ENCODE measurements at places on chromosomes 3 and 15.

GRCh38 chr15:81289910-81290309, 34.0 kb downstream of the STARD5 start:
- H3K4me3 ChIP-seq, result no peak overlapping the region
- no peak for DNase-seq
- H3K27ac ChIP-seq, result peak overlapping the region; percentile 100
- peaks cover 66% of the 10 kb centered on the region for H3K4me1 ChIP-seq
- H3K36me3 ChIP-seq, result peaks cover 5% of the 10 kb centered on the region

GRCh38 chr15:41882689-41883483, 11.0 kb downstream of the SPTBN5 start:
- H3K36me3 ChIP-seq, result no peaks in the 10 kb centered on the region
- H3K27ac ChIP-seq, result no peak overlapping the region
- H3K27me3 ChIP-seq, result peaks cover 14% of the 10 kb centered on the region
- no peak overlapping the region for H3K4me3 ChIP-seq

GRCh38 chr15:95698951-95699350, 631.5 kb upstream of the NR2F2 start:
- no peak overlapping the region for H3K27ac ChIP-seq
- no peaks in the 10 kb centered on the region for H3K36me3 ChIP-seq
- H3K27me3 ChIP-seq, result no peaks in the 10 kb centered on the region
- no peaks in the 10 kb centered on the region for H3K4me1 ChIP-seq
- DNase-seq, result no peak

GRCh38 chr3:147903026-147903425, 493.9 kb downstream of the ZIC1 start:
- H3K27me3 ChIP-seq, result no peaks in the 10 kb centered on the region
- no peak for DNase-seq
- no peak overlapping the region for H3K4me3 ChIP-seq
- H3K27ac ChIP-seq, result no peak overlapping the region
- no peaks in the 10 kb centered on the region for H3K4me1 ChIP-seq

DNA sequence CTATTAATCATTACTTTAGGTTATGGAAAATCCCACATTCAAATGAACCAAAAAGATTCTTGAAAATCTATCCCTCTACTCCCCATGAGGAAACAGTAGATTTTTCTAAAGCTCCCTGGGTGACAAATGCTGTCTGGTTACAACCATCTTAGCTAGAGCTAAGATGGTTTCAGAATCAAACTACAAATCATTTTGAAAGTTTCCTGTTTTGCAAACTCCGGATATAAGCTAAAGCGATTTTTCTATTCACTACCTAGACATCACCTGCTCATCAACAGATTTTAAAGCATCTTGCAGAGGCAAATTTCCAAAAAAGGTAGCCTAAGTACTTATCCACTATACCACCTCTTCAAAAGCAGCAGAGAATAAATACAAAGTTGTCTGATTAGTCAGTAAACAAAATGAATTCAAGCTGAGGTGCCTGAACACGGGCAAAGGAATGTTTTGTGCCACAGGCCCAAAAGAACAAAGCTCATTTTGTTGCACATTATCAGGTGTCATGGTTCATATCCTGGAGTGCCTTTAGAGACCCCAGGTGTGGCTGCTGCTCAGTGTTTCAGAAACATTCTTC, 204.9 kb downstream of the TNIK start:
- H3K27ac ChIP-seq, result peak overlapping the region; percentile 70
- DNase-seq, result no peak
- H3K36me3 ChIP-seq, result no peaks in the 10 kb centered on the region
- no peaks in the 10 kb centered on the region for H3K27me3 ChIP-seq
- peaks cover 10% of the 10 kb centered on the region for H3K4me1 ChIP-seq

- no peak overlapping the region for H3K27ac ChIP-seq
- no peak overlapping the region for H3K4me3 ChIP-seq
- peaks cover 4% of the 10 kb centered on the region for H3K4me1 ChIP-seq
- no peaks in the 10 kb centered on the region for H3K36me3 ChIP-seq
- peaks cover 10% of the 10 kb centered on the region for H3K27me3 ChIP-seq
Measured at GRCh38 chr15:49418811-49419210, 4.2 kb upstream of the FGF7 start.

- H3K27ac ChIP-seq, result no peak overlapping the region
- no peak overlapping the region for H3K4me3 ChIP-seq
- no peaks in the 10 kb centered on the region for H3K27me3 ChIP-seq
- DNase-seq, result no peak
- H3K36me3 ChIP-seq, result peaks cover 21% of the 10 kb centered on the region
Measured at GRCh38 chr3:126784254-126784653, 80.2 kb downstream of the CHCHD6 start.

DNA sequence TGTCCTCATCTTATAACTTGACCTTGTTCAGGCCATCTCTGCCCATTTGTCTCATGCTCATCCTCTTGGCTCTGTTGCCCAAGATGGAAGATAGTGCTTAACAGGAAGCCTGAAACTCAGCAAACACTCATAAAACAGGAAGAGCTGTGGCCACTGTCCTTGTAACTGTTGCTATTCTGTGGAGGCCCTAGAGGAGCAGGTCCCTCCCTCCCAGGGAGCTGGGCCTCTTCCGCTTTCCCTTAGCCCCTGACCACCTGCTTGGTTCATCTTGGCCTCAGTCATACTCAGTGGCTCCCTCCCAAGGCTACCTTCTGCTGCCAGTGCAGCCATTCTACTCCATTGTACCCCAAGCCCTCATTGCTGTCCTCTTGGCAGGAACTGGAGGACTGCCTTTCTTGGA, 3.5 kb downstream of the MAPKAPK3 start:
- no peak overlapping the region for H3K4me3 ChIP-seq
- no peaks in the 10 kb centered on the region for H3K36me3 ChIP-seq
- no peaks in the 10 kb centered on the region for H3K27me3 ChIP-seq

- no peak overlapping the region for H3K4me3 ChIP-seq
- no peaks in the 10 kb centered on the region for H3K4me1 ChIP-seq
- DNase-seq, result no peak
- no peaks in the 10 kb centered on the region for H3K36me3 ChIP-seq
- no peak overlapping the region for H3K27ac ChIP-seq
Measured at GRCh38 chr15:83516935-83517334, 69.8 kb downstream of the SH3GL3 start.

- no peak overlapping the region for H3K4me3 ChIP-seq
- H3K27ac ChIP-seq, result no peak overlapping the region
- peaks cover 7% of the 10 kb centered on the region for H3K27me3 ChIP-seq
- DNase-seq, result no peak
Measured at GRCh38 chr3:115401851-115402501, 221.3 kb upstream of the GAP43 start.

- peak overlapping the region; percentile 85 for H3K27ac ChIP-seq
- H3K36me3 ChIP-seq, result no peaks in the 10 kb centered on the region
- H3K4me3 ChIP-seq, result no peak overlapping the region
- peaks cover 53% of the 10 kb centered on the region for H3K4me1 ChIP-seq
- no peak for DNase-seq
Measured at GRCh38 chr15:65920825-65921309, 51.6 kb downstream of the RAB11A start.

DNA sequence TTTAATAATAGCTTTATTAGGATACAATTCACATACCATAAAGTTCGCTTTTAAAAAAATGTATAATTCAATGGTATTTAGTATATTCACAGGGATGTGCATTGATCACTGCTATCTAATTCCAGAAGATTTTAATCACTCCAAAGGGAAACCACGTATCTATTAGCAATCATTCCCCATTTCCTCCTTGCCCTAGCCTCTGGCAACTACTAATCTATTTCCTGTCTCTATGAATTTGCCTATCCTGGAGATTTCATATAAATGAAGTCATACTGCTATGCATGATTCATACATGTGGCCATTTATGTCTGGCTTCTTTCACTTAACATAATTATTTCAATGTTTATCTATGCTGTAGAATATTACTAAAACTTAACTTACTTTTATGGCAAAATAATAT, 32.0 kb upstream of the CASR start:
- no peak overlapping the region for H3K27ac ChIP-seq
- H3K4me1 ChIP-seq, result no peaks in the 10 kb centered on the region
- no peaks in the 10 kb centered on the region for H3K27me3 ChIP-seq
- H3K4me3 ChIP-seq, result no peak overlapping the region
- no peak for DNase-seq

GRCh38 chr15:90015294-90015693, 14.2 kb downstream of the ZNF710 start:
- peaks cover 22% of the 10 kb centered on the region for H3K4me1 ChIP-seq
- DNase-seq, result no peak
- no peak overlapping the region for H3K4me3 ChIP-seq
- H3K27me3 ChIP-seq, result no peaks in the 10 kb centered on the region
- H3K27ac ChIP-seq, result no peak overlapping the region
- peaks cover 3% of the 10 kb centered on the region for H3K36me3 ChIP-seq

DNA sequence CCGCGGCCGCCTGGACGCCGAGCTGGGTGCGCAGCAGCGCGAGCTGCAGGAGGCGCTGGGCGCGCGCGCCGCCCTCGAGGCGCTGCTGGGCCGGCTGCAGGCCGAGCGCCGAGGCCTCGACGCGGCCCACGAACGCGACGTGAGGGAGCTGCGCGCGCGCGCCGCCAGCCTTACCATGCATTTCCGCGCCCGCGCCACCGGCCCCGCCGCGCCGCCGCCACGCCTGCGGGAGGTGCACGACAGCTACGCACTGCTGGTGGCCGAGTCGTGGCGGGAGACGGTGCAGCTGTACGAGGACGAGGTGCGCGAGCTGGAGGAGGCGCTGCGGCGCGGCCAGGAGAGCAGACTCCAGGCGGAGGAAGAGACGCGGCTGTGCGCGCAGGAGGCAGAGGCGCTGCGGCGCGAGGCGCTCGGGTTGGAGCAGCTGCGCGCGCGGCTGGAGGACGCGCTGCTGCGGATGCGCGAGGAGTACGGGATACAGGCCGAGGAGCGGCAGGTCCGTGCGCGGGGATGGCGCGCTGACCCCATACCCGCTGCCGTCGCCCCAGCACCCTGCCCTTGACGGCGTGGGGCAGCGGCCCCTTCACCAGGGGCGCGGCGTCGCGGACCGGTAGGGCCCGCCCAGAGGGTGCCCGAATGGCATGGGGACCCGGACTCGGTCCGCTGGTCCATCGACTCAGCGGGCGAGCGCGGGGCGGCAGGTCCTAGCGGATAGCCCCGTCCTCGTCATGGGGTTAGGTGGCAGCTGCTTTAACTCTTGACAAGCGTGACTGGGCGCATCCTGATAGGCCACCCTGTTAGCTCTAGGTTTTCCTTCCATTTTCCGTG, 848 bp downstream of the SYNM start:
- DNase-seq, result peak; percentile 28
- no peak overlapping the region for H3K27ac ChIP-seq
- H3K36me3 ChIP-seq, result no peaks in the 10 kb centered on the region
- H3K4me1 ChIP-seq, result no peaks in the 10 kb centered on the region
- peak overlapping the region; percentile 47 for H3K4me3 ChIP-seq

DNA sequence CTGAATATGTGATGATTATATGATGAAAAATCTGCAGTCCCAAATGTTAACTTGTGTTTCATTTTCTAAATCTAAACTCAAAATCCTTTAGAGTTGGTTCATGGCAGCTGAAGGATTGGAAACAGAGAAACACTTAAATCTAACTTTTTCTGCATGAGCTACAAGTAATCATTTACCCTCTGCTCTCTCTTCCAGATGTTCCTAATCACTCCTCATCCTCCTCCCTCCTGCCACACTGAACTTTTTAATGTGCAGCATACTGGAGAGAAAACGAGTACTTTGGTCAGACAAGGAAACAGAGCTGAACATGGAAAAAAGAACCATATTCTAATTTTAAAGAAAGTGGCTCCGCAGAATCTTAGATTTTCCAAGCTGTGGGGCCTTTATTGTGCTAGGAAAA, 321.2 kb upstream of the COL8A1 start:
- H3K4me3 ChIP-seq, result no peak overlapping the region
- no peak for DNase-seq
- no peaks in the 10 kb centered on the region for H3K27me3 ChIP-seq
- no peaks in the 10 kb centered on the region for H3K36me3 ChIP-seq

GRCh38 chr15:69467636-69468035, 15.0 kb downstream of the RPLP1 start:
- H3K27ac ChIP-seq, result no peak overlapping the region
- no peaks in the 10 kb centered on the region for H3K27me3 ChIP-seq
- peaks cover 14% of the 10 kb centered on the region for H3K4me1 ChIP-seq
- no peaks in the 10 kb centered on the region for H3K36me3 ChIP-seq
- DNase-seq, result no peak
- no peak overlapping the region for H3K4me3 ChIP-seq

DNA sequence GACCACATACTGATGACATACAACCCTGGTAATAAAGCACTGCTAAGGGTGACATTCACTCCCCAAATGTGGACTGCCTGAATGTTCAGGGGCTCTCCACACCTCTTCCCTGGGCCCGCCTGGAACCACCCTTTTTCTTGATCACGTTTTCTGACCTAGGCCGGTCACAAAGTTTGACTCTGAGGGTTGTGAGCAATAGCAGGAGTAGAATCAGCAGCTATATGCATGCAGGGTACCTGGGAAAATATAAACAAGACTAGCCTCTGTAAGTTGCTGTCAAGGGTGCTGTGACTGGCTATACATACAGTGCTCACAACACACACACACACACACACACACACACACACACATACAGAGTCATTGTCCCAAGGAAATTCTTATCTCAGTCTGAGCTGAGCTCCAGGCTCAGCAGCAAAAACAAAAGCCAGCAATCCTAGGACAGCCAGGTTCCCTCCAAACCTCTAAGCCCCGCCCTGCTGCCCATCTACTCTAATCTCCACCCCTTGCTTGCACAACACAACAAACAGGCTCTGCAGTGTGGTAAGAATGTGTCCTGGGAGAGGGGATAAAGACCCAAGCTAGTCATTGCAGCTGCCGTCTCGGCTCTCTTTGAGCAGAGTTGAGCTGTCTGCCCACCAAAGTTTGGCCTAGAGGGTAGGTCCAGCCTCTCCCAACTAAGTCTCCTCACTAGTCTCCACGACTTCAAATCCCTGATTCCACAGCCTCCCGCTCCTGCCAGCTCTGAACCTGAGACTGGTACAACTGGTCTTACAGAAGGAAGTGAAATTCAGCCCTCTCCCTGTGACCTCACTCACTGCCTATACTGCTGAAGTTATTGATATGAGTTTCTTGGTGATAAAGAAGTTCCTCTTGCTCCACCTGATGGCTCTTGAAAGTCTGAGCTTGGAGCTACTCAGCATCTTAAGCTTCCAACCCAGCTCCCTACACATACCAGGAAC, 2.2 kb downstream of the BMF start:
- H3K4me3 ChIP-seq, result peak overlapping the region; percentile 86
- peak; percentile 58 for DNase-seq
- H3K36me3 ChIP-seq, result peaks cover 11% of the 10 kb centered on the region

DNA sequence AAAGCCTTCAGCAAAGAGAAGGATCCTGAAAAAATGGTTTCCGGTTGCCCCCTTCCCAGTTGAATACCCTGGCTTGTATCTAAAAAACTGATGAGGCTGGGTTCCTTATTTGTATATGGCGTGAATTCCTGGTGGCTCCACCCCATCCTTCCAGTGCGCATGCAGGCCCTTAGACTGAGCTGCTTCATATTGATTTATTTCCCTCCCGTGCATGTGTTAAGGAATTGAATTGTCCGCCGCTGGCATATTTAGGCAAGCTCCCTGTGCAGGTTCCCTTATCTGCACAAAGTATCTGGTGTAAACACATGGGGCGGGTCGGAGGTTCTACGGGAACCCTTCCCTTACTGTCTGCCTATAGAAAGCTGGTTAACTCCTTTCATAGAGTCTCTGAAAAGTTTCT, 362.4 kb downstream of the FEZF2 start:
- H3K27ac ChIP-seq, result no peak overlapping the region
- no peak overlapping the region for H3K4me3 ChIP-seq
- no peak for DNase-seq
- no peaks in the 10 kb centered on the region for H3K27me3 ChIP-seq
- no peaks in the 10 kb centered on the region for H3K4me1 ChIP-seq

- H3K4me3 ChIP-seq, result peak overlapping the region; percentile 89
- peaks cover 5% of the 10 kb centered on the region for H3K4me1 ChIP-seq
- H3K36me3 ChIP-seq, result no peaks in the 10 kb centered on the region
- no peak for DNase-seq
- peaks cover 8% of the 10 kb centered on the region for H3K27me3 ChIP-seq
Measured at GRCh38 chr15:31871166-31871886, 159.0 kb upstream of the CHRNA7 start.

All from memory B cell (primary cell).